Smooth muscle cell of the brain vasculature (primary cell): ENCODE measurements at places on chromosomes 2 and 18.

DNA sequence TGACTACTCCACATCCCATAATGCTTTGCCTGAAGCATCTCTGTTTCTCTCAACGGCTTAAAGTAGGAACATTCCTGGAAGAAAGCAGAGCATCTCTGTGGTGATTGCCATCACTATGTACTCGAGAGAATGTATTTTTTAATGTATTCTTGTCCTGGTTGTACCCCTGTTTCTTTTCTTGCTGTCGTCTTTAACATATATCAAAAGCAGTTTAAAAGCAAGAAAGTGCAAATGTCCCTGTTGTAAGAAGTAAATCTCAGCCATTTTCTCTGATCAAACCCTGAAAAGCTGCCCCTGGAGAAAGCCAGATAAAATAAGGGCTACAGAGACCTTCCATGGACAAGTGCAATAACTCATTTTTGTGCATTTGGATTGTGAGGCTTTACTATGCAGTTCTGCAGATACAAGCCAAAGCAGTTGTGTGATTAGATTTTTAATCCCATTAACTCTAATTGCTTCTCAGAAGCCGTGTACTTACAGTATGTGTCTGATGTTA, 70.8 kb downstream of the XIRP2 start:
- no peak for DNase-seq

DNA sequence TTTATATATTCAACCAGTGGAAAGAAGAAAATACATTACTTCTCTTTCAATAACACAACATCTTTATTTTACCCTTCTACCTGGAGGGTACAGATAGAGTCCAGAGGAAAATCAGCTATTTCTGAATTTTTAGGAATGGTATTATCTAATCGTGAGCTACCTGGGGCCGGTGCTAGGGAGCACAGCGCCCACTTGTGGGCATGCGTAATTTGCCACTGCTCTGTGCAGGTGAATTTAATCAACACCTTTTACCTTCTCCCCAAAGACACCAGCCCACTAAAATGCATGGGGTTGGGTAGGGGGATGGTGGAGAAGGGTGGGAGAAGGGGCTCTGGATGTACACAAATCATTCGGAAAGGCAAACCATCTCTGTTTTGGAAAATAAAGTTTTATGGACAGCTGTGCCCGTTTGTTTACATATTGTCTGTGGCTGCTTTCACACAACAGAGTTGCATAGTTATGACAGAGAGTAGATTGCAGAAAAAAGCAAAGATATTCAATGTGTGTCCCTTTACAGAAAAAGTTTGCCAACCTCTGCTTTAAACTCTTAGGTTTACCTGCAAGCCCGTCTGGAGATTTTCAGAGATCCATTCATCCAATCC, 51.5 kb upstream of the DCC start:
- DNase-seq: no peak

GRCh38 chr2:111166115-111166514, 45.4 kb downstream of the BCL2L11 start:
- no peak for DNase-seq

DNA sequence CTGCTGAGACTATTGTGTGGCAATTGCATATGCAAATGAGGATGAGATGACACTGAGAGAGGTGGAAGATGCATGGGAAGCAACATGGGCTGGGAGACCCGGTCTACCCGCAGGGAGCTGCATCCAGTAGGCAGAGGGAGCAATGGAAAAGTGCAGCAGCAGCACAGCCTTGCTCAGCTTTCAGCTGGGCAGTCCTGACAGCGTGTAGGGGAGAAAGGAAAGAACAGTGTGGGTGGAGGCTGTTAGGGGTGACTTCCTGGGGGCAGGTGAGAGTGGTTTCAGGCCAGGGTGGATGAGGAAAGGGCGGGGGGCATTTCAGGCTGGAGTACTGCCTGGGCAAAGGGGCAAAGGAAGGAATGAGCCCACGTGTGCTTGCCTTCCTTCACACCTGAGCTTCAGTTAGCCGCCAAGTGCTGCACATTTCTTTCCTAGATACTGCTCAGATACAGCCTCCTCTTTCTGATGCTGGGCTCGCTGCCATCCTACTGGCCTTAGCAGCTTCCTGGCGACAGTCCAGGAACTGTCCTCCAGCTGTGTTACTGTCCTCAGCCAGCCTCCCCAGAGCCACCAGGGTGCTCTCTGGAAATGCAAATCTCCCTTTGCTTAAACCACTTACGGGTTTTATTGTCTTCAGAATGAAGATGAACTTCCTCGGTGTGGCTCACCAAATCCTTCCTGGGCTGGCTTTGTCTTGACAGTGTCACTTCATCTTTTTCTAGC, 276.3 kb downstream of the TSN start:
- no peak for DNase-seq

DNA sequence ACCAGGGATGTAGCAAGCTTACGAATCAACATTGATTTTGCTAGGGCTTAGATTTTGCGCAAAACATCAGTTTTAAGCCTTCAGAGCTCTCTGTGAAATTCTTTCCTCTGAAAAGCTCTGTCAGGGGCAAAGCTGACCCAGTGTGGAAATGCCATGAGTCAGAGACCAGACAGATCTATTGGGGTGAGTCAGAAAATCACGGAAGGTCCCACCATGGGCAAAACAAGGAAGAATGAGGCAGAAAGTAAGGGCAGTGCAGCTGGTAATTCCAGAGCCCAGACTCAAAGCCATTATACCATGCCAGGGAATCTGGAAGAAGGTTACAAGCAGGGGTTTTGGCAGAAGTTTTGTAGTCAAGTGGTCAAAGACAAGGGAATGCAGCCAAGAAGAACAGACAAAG, 256.6 kb upstream of the CTAGE1 start:
- DNase-seq: peak; percentile 77

- DNase-seq: no peak
These were observed 30.3 kb downstream of the TFCP2L1 start for GRCh38 chr2:121254748-121255147.

GRCh38 chr2:217289907-217290280, 430.0 kb upstream of the TNP1 start:
- no peak for DNase-seq

GRCh38 chr2:88831071-88831791, 139.8 kb downstream of the RPIA start:
- DNase-seq: no peak

GRCh38 chr2:122112216-122113005, 357.0 kb downstream of the TSN start:
- no peak for DNase-seq

DNA sequence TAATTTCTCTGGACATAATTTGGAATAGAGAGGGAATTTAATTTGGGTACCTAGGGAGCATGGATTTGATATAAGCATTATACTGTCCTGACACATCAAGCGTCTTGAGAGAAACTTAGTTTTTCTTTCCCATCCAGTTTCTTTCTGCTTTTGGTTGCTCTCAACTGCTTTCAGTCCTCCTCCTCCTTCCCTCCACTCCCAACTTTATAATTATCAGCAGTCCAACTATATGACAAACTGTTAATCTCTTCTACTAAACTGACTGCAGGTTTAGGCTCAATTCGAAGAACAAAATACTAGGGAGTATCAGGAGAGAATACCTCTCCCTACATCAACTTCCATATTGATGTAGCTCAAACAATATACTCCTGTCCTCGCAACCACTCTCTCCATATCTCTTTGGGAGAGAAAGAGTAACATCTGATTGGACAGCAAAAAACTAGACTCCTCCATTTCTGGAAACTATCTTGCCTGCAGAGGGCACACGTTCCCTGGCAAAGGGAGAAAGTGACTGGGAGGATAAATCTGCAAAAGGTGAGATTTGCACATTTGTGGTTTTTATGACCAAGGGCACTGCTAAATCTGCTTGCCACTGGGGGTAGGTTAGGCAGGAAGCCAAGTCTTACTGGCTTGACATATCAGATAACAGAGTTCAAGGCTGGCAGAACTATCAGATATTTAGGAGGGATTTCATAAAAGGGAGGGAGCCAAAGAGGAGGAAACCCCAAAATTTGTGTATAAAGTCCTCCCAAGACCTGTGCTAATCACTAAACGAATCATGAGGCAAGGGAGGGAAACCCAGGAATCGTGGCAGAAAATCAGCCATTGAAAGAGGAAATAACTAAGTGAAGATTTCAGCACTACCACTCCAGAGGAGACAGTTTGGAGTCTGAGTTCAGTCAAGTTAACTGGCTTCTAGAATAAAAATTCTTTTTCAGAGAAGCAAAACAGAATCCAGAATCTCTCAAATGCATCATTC, 40.0 kb downstream of the ICA1L start:
- peak; percentile 39 for DNase-seq

- no peak for DNase-seq
These were observed 126.2 kb downstream of the TWIST2 start for GRCh38 chr2:238974081-238974480.

DNA sequence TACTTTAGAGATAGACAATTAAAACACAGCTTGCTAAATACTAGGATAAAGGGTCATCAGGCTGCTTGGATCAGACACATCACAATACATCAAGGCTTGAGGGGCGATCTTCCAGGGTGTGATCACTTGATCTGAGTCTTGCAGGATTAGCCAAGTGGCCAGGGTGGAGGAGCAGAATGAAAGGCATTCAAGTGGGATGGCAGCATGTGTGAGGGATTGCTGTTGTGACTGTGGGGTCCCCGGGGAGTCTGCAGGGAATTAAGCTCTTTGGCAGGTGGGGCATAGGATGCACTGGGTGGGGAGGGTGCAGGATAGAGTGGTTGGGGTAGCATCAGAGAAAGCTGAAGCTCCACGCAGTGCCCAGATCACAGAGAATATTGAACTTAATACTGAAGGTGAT, 58.0 kb upstream of the TMEM163 start:
- DNase-seq: no peak

GRCh38 chr2:237695201-237695780, 67.9 kb downstream of the LRRFIP1 start:
- DNase-seq: no peak

GRCh38 chr2:74566076-74566753, 11.7 kb downstream of the DOK1 start:
- no peak for DNase-seq

DNA sequence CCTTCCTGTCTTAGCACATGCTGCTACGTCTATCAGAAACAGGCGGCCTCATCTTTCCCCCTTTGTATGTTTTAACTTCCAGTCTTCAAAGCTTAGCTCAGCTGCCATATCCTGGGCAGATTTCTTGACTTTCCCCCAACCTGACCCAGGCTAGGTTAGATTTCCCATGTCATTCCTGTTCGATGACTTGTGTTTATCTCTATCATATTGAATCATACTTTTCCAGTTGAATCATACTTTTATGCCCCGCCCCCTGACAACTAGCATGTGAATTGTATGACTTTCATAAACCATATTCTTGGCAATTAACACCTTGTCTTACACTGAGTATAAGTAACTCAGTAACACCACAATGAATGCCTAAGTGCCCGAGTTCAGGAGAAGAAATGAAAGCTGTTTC, 128.3 kb downstream of the CYRIA start:
- no peak for DNase-seq

DNA sequence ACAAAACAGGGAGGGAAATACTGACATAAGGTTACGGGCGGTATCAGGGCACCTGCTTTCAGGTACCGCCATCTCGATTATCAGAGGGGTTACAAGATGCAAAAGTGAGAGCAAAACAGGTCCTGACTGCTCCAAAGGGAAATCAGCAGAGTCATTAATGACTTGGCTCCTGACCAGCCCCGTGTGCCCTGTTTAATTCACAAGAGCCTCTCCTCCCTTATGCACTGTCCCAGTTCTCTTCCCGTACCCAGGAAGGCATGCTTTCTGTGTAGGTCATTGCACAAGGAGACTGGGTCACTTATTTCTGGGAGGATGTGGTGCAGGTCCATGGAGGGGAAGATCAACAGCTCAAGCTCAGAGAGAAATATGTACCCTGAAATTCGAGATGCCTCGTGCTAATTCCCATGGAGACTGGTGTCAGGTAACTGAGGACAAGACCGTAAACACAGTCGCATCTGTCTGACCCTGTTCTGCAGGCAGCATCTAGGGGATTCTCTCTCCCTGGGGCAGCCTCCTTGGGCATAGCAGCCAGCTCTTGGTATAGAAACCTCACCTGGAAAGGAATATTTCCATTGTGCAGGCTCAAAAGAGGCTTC, 79.9 kb downstream of the HNRNPLL start:
- DNase-seq: no peak

DNA sequence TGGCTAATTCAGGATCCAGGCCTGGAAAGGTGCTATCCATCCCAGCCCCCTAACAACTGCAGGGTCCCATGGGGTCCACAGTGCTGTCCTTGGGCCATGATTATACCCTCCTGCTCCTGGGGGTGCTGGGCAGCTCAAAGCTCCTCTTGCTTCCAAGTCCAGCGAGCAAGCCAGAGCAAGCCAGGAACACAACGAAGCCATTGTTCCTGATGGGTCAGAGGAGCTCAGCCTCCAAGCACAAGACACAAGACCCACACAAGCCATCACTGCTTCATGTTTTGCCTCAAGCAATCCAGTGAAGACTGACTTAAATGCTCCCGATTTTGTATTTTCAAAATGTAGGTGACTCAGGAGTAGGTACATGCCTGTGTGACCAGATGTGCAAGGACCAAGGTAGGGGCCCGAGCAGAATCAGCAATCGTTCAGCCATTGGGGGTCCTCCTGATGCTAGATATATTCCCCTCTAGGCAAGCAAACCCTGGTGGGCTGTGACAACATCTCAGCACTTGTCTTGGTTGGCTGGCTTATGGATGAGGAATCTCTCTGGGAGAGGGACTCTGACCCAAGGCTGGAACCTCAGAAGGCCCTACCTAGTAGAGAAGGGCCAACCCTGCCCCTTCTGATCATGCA, 90.8 kb downstream of the EPAS1 start:
- DNase-seq: no peak

DNA sequence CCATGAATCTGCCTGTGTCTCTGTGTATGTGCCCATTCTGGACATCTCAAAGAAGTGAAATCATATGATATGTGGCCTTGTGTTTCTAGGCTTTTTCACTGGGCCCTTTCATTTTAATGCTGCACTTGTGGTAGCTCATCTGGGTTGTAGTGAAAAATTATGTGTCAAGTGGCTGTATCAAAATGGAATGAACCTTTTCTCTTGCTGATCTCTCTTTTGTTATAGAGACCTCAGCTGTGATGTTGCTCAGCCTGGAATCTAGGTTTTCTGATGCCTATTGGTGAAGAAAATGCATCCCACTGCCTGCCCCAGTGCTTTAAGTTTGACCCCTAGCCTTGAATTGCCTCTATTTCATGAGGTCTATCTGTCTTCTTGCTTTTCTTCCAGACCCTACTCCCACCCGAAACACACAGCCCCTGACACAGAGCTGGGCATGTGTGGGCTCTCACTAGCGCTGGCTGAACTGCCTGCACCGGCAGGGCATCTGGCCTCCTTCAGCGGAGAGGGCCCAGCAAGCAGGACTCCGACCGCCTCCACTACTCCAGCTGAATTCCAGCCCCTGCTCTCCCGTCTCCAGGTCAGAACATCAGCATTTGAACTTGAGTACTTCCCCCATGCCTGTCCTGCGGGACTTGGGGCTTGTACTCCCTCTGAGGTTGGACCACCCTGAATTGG, 175.8 kb upstream of the MSH6 start:
- DNase-seq: no peak

GRCh38 chr2:174704061-174704460, 60.2 kb downstream of the CHRNA1 start:
- DNase-seq: no peak

GRCh38 chr2:25879133-25879730, 945 bp upstream of the ASXL2 start:
- DNase-seq: peak; percentile 6

GRCh38 chr2:42901076-42901640, 108.8 kb upstream of the HAAO start:
- DNase-seq: no peak

- peak; percentile 52 for DNase-seq
These were observed 17.1 kb downstream of the HS6ST1 start for GRCh38 chr2:128301501-128301966.
